ENCODE measurements at places on chromosomes 2 and 18.

DNA sequence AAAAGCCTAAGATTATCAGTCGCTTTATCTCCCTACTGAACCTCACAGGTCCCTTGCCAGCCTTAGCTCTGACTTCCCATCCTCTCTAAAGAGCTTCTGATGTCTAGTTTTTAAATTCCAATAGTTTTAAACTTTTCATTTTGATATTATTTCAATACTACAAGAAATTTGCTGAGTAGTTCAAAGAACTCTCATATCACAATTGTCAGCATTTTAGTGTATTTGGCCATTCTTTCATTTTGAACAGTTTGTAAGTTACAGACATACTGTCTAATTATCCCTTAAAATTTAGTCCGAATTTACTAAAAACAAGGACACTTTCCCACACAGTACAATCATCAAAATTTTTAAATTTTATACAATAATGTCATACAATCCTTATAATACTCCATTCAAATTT lies 666.8 kb upstream of the SETBP1 start:
- DNase-seq: no peak

DNA sequence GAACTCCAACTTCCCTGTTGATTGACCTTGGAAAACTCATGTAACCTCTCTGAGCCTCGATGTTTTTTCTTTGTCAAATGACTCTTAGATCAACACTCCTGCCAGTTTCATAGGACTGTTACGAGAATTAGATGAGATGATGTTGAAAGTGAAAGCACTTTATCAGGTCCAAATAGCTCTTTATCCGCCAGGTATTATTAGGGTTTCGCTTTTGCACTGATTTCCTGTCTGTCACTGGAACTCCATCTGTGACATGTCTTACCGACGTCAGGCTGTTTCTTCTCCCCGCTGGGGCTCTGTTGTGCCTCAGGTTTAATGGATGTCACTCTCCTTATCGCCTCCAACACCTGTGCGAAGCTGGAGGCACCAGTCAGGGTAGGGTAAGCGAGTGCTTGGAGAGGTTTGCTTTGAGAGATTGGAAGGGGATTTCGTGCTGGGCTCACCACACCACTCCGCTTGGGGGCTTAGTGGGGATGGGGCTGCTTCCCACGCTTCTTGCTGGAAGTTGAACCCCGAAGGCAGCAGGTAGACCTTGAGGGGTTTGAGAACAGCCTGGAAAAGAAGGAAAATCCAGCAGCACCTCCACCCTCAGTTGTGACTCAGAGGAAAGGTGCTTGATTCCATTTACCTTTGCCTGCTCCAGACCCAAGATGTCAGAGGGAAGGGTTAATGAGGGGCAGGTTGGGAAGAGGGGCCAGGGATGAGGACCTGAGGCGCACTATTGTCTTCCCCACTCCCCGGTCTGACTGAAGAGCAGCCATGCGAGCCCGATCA lies 4.3 kb downstream of the GAD1 start:
- no peak for DNase-seq

DNA sequence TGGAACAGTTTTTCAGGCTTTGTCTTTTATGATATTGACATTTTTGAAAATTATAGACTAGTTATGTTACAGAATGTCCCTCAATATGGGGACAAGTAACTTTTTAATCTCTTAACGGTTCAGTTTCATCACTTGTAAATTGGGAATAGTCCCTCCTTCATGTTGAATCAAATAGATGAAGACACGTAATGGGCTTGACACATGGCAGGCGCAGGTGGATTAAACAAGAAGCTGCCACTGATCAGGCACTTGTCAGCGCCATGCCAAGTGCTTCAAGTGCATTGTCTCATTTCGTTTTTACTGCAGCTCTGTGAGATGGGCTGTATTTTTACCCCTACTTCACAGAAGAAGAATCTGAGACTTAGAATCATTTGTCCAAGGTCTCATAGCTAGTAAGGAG lies 9.5 kb upstream of the SMAD4 start:
- DNase-seq: no peak

DNA sequence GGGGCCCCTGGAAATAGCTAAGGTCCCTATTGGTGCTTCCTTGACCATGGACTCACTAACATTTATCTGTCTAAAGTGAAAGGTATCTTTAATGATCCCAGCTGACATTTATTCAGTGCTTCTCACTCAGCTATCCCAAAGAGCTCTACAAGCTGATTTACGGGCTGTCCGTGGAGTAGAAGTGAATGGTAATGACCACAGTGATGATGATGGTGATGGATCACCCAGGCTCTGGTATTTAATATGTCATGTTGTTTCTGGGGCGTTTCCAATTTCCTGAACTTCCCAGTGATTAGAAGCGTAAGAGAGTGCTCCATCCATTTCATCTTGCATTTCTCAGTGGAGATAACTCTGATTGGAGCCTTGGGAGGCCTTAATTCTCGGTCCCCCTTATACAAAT lies 304.3 kb downstream of the HRH4 start:
- no peak for DNase-seq

GRCh38 chr18:56568986-56569385 lies 69.4 kb downstream of the TXNL1 start:
- no peak for DNase-seq

DNA sequence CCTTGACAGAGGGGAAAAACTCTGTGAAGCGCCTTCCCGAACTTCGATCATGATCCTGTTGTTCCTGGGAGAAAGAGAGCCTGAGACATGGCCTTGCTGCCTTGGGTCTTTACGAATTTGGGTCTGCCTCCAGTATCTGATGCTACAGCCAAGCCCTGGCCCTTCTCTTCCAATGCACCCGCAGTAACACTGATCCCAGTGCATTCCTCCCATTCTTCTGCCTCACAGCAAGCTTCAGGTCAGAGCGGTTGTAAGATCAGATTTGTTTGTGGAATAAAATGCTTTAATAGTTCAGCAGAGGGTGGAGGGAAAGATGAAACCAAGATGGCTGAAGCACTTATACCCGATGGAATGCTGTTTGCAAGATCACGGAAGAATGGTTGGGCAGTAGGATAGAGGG lies 196.7 kb upstream of the SIX2 start:
- DNase-seq: no peak

DNA sequence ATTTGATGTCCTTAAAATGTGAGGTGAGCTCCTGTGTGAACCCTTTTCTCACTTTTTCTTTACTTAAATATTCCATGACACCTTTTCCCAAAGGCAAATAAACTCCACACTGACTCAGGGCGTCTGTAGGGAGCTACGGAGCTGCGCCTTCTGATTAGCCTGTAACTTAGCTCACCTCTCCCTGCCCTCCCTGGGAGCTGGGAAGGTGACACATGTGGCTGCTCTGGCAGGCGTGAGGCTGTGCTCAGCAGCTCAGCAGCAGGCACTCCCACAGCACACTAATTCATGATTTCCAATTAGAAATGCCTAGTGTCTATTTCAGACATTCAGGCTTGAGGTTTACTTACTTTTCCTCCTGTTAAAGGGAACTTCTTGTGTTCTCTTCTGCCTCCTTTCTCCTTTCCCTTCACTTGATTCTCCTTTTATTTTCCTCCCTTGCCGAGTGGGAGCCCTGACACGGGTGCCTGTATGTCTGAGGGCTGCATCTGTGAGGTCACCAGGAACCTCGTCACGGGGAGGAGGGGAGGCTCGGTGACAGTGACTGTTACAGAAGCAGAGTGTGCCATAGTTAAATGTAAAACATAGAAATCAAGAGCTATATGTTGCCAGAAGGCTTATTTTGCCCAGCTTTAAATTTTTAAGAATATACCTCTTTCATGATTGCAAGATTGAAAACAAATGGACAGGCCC lies 437.1 kb downstream of the DCDC2C start:
- DNase-seq: no peak

GRCh38 chr2:198385326-198385725 lies 580.9 kb downstream of the PLCL1 start:
- DNase-seq: no peak

GRCh38 chr2:216992056-216992675 lies 132.3 kb upstream of the TNP1 start:
- DNase-seq: no peak

Data from RCC 7860 (cell line).